Activated CD4-positive, alpha-beta T cell treated with anti-CD3 and anti-CD28 coated beads, Interleukin-2, amount 10 ng/mL, durations not matched to agents 7 days and 5 days (primary cell): ENCODE measurements at places on chromosomes 1 and 21. TPM values are rescaled to one million over a fixed set of nuclear protein-coding genes. Genes with fewer than 3 reads are reported as not detected.

DNA sequence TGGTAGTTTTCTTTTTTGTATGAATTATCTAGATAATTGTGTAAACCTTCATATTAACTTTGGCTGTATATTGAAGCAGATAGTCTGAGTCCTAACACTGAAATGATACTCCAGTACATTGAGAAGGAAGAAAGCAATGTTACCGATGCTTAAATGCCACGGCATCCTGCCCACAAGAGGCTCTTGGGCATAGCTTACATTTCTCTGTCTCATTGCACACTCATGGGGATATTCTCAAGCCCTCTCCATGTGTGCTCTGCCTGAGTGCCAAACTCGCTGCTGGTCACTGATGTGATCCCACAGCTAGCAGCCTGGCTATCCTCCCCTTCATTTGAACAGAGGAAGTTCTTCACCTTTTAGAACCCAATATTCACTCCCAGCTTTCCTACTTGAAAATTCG lies 179.4 kb downstream of the TGFB2 start:
- DNase-seq = no peak

The SLC45A1 gene
- 0.32 TPM for total RNA-seq

The HRNR gene
- total RNA-seq = not detected

DNA sequence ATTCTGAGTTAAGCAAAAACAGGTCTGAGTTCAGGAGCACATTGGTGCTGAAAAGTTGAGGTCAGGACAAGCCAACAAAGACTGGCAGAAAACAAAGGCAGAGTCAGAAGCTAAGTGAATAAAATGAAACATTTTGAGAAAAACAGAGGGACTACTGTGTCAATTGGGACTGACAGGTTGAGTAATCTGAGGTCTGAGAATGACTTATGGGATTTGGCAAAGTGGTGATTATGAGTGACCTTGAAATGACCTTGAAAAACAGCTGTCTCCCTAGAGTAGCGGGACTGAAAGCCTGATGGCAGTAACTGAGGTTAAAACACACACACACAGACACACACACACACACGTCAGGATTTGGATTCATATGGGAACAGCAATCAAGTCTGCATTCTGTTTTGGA lies 8.8 kb upstream of the COG2 start:
- no peak for DNase-seq

The LAPTM5 gene
- total RNA-seq = 584 TPM

- no peak for DNase-seq
These were observed 55.9 kb upstream of the PROX1 start for GRCh38 chr1:213931836-213932235.

DNA sequence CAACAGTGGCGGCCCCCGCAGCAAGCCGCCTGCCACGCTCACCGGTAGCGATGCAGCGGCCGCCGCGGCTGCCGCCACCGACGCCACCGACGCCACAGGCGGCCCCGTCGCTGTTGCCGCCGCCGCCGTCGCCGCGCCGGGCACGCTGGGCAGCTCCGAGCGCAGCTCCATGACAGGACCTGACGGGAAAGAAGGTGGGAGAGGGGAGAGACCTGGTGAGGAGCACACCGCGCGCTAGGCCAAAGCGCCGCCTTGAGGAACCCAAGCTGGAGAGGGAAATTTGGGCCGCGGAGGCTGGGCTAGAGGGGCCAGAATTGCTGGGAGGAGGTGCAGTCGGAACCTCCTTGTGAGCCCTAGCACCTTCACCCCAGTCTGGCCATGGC lies 1.9 kb downstream of the DMRTA2 start:
- DNase-seq = no peak

DNA sequence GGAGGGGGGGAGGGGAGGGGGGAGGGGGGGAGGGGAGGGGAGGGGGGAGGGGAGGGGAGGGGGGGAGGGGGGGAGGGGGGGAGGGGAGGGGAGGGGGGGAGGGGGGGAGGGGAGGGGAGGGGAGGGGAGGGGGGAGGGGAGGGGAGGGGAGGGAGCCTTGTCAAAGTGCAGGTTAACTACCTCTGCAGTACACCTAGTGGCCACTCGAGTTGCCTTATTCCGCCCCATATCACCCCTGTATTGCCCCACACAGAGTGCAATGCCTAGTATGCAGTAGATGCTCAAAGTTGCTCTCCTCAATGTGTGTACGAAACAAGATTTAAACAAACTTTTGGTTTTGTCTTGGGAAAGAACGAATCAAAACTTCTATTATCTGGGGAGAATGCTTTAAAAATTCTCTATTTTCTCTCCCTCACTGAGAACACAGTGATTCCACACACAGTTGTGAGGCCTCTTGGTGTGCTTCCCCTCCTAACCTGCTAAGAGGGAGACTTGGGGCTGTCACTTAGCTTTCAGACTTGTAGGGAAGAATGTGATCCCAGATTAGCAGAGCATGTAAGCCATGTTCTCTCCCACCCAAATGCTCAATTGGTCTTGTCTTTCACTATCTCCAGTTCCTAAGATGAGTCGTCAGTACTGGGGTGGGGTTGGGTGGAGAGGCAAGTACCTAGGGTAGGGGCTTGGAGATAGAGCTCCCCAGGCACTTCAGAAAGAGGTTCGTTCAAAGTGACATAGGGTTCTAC lies 79.7 kb upstream of the MAP10 start:
- DNase-seq = no peak

DNA sequence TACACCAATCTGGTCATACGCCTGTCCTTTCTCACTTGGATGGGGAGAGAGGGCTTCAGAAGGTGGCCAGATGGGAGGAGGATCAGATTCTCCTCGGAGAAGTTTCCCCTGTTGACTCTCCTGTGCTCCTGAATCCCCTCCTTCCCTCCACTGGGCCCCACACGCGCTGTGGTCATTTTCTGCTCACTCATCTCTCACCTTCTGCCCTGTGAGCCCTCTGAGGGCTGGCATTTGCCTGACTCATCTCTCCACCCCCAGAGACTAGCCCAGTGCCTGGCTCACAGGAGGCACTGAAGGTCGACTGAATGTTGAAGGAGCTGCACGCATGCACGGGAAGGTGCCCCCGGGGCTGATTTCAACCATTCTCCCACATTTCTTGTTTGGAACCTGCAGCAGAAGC lies 14.2 kb downstream of the ABCA4 start:
- DNase-seq = no peak

The TRIM63 gene
- total RNA-seq = 0.10 TPM

The LRRC47 gene
- total RNA-seq = 42.7 TPM

- no peak for DNase-seq
These were observed 111.2 kb upstream of the JUN start for GRCh38 chr1:58895082-58895481.

The ADAMTS5 gene
- not detected for total RNA-seq

DNA sequence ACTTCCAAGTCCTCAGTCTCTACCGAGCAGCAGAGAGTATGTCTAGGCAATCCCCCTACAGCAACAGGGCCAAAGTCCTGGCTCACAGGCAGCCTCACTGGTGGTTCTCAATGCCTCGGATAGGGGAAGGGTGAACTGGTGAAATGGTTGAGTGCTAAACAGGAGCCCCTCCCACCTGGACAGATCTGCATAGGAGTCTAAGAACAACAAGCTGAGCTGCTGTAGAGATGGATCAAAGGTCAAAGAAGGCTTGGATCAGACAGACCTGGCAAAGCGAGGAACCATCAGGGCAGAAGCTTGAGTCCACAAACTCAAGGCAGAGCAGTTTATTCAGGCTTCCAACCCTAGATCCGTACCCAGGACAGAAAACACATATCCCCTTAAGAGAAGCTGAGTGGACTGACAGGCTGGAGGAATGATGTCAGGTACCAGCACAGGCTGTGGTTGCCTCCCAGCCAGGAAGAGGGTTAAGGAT lies 31.8 kb downstream of the RABIF start:
- DNase-seq = no peak

- no peak for DNase-seq
These were observed 153.7 kb downstream of the SETD4 start for GRCh38 chr21:35906586-35906985.

DNA sequence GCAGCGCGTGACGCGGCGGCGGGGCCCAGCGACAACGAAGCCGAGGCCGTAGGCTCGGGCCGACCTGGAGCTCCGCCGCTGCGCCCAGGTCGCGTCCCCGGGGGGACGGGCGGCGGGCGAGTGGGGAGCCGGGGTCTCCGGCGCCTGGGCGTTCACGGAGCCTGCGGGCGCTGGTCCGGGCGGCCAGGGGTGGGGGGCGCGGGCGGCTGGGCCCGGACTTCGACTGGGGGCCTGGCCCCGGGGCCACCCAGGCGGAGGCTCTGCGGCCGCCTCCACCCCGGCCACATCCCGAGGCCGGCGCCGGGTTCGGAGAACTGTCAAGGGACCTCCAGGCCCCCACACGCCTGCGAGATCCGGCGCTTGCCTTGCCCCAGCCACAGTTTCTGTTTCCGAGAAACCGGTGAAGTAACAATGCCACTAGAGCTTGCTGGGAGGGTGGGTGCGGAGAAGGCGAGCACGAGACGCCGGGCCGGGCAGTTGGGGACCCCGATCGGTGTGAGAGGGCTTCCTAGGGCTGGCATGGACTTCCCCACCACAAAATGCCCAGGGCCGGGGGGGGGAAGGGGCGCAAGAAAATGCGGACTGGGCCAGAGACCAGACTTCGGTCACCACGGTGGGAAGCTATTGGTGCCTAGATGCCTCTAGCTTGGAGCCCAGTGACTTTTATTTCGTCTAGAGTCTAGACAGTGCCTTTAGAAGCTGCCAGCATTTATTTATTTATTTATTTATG lies 501 bp downstream of the FBXO6 start:
- DNase-seq = peak; percentile 77

DNA sequence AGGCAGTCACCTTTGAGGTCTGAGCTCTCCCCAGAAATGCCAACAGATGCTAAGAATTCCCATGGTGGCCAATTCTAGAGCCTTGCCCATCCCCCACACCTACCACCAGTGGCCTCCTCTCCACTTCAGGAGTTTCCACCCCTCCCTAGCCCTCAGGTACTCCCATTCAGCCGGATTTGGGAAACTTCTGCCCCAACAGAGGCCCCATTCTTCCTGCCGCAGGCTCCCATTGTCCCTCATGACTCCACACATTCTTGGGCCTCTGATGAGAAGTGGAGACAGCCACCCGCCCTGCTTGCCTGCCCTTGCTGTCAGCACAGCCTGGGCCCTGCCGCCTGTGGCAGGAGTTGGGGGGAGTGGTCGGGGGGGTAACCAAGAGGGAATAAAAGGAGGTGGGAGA lies 4.6 kb downstream of the BLACAT1 start:
- no peak for DNase-seq

GRCh38 chr1:22709227-22709626 lies 1.4 kb upstream of the EPHB2 start:
- no peak for DNase-seq

- no peak for DNase-seq
These were observed 126.1 kb downstream of the TRABD2B start for GRCh38 chr1:47870946-47871676.

GRCh38 chr1:28329395-28330153 lies 734 bp downstream of the MED18 start:
- peak; percentile 48 for DNase-seq

- no peak for DNase-seq
These were observed 197.3 kb downstream of the HUNK start for GRCh38 chr21:32070126-32070525.
